ENCODE measurements at places on chromosomes 6 and 20. TPM values are rescaled to one million over a fixed set of nuclear protein-coding genes. Genes with fewer than 3 reads are reported as not detected.

The RFX6 gene
- not detected for total RNA-seq

GRCh38 chr6:110173506-110174132 is 5.9 kb downstream of the WASF1 start:
- no peak for DNase-seq

The GRIK2 gene
- total RNA-seq = 1.8 TPM

GRCh38 chr20:29297411-29298270 is 1959.8 kb upstream of the DEFB115 start:
- peak; percentile 89 for DNase-seq

- DNase-seq = peak; percentile 88
These were observed 183.6 kb upstream of the GMDS start for GRCh38 chr6:2429032-2429431.

The FAM184A gene
- total RNA-seq = 7.6 TPM

DNA sequence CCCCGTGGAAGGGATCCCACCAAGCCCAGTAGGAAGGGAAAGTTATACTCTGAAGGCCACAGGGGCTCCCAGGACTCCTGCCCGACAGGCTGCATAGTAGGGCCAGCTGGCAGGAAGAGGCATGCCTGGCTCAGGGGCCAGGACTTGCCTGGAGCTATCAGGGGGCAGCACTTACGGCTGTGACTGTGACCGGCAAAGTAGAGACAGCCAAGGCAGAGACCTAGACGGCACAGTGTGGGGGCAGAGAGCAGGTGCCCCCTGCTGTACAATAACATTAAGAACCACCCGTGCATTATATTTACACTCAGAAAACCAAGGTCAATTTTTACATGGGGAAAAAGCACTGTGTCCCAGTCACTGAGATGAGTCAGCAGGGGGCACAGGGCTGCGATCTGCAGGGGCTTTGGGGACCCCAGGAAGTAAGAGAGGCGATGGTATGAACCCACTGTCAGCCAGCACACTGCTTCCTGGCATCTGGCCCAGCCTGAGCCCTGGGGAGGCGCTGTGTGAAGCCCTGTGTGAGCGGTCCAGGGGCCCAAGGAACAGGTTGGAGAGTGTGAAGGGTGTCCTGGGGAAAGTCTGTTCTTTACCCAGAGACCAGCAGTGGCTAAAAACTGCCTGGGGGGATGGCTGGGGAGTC is 9.9 kb downstream of the CCDC167 start:
- no peak for DNase-seq

- DNase-seq = no peak
These were observed 30.2 kb upstream of the MPC1 start for GRCh38 chr6:166412911-166413384.

The RAB44 gene
- 0.19 TPM for total RNA-seq

GRCh38 chr6:30157581-30157980 is 3.4 kb downstream of the TRIM10 start:
- DNase-seq = no peak

The SLC17A1 gene
- total RNA-seq = not detected

GRCh38 chr20:57390604-57391438 is at the start of gene RBM38:
Gene RBM38 (plus strand): TSS chr20:57391396. CDS start chr20:57391582, 186 bp downstream.
- DNase-seq = no peak

- DNase-seq = no peak
These were observed 152.2 kb downstream of the TFAP2B start for GRCh38 chr6:50970908-50971307.

The ID4 gene
- total RNA-seq = 60.2 TPM

- no peak for DNase-seq
These were observed 11.5 kb upstream of the CCDC170 start for GRCh38 chr6:151482290-151482689.

The MRAP2 gene
- 0.32 TPM for total RNA-seq

The KIF6 gene
- total RNA-seq = 2.6 TPM
